Stimulated activated CD8-positive, alpha-beta memory T cell treated with anti-CD3 and anti-CD28 coated beads, Interleukin-15, amount 100 ng/mL, for 1 hour (primary cell): ENCODE measurements at places on chromosomes 11 and 22.

DNA sequence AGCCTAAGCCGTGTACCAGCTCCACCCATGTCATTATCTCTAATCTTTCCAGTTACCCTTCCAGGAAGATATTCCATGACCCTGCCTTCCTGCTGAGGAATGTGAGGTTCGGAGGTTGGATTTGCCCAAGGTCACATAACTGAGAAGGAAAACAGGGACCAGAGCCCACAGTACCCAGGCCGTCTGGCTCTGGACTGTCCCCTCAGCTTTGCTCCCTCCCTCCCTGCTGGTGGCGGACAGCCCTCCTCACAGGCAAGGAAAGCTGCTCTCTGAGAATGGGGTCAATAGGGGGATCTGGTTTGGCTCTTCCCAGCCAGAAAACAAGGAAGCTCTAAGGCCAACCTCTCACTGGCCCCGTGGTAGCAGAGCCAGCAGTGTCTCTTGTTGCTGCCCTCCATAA lies 63.3 kb downstream of the SYN3 start:
- no peak for DNase-seq

GRCh38 chr11:105582497-105582896 lies 27.4 kb upstream of the GRIA4 start:
- DNase-seq = no peak

- no peak for DNase-seq
Measured at GRCh38 chr11:28442131-28442530, 333.9 kb downstream of the METTL15 start.

GRCh38 chr22:44439356-44440223 lies 58.4 kb downstream of the RTL6 start:
- DNase-seq = no peak

- no peak for DNase-seq
Measured at GRCh38 chr11:1751531-1751921, 1.1 kb upstream of the IFITM10 start.

GRCh38 chr22:19680911-19681862 lies 33.1 kb upstream of the SEPTIN5 start:
- DNase-seq = no peak

DNA sequence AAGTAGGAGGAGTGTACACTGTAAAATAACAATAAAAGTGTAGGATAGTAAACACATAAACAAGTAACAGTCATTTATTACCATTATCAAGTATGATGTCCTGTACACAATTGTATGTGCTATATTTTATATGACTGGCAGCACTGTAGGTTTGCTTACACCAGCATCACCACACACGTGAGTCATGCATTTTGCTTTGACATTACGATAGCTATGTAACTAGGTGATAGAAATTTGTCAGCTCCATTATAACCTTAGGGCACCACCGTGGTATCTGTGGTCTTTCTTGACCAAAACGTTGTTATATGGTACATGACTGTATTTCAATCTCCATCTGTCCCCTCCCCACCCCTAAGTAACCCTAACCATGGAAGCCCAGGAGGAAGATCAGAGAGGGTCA lies 1.1 kb downstream of the DNAL4 start:
- DNase-seq = no peak

GRCh38 chr11:36330411-36330810 lies 34.3 kb downstream of the PRR5L start:
- no peak for DNase-seq
